ENCODE measurements at places on chromosomes 16 and 17. TPM values are rescaled to one million over a fixed set of nuclear protein-coding genes. Genes with fewer than 3 reads are reported as not detected.

Gene C16orf96
- total RNA-seq: not detected

Gene MRC2
- 2.3 TPM for total RNA-seq

Gene SSTR5
- not detected for total RNA-seq

Gene KRT36
- total RNA-seq: not detected

Gene ZFPM1
- 0.36 TPM for total RNA-seq

Gene PHOSPHO1
- not detected for total RNA-seq

Gene SLC16A6
- total RNA-seq: 44.7 TPM

Gene CD79B
- total RNA-seq: 1,164 TPM

Gene MPV17L
- not detected for total RNA-seq

Gene PRR35
- not detected for total RNA-seq

Gene KRTAP17-1
- total RNA-seq: 1.6 TPM

Gene SOCS3
- total RNA-seq: not detected

Gene MYO1C
- total RNA-seq: 14.7 TPM
